ENCODE measurements at places on chromosomes 1 and 21. TPM values are rescaled to one million over a fixed set of nuclear protein-coding genes. Genes with fewer than 3 reads are reported as not detected.
A peak's percentile ranks its signal among the peaks of the same experiment; 100 is the strongest.

- peaks cover 10% of the 10 kb centered on the region for H3K27me3 ChIP-seq
- no peak for DNase-seq
- H3K4me1 ChIP-seq = peaks cover 2% of the 10 kb centered on the region
- H3K36me3 ChIP-seq = no peaks in the 10 kb centered on the region
- H3K27ac ChIP-seq = no peak within 1 kb of the TSS
- H3K4me3 ChIP-seq = no peak within 1 kb of the TSS
Observed at GRCh38 chr1:26158908-26159742, at the start of gene FAM110D. FAM110D (plus strand) TSS chr1:26159079; CDS start chr1:26161292, 2,213 bp downstream.

- no peaks in the 10 kb centered on the region for H3K36me3 ChIP-seq
- no peak overlapping the region for H3K27ac ChIP-seq
- no peak overlapping the region for H3K4me3 ChIP-seq
Observed at GRCh38 chr1:173042806-173043205, 7.9 kb downstream of the TNFSF18 start.

GRCh38 chr1:84271441-84272151, 29.9 kb upstream of the SAMD13 start:
- peaks cover 5% of the 10 kb centered on the region for H3K4me1 ChIP-seq
- peak; percentile 61 for DNase-seq
- H3K27me3 ChIP-seq = no peaks in the 10 kb centered on the region
- H3K27ac ChIP-seq = no peak overlapping the region
- H3K36me3 ChIP-seq = no peaks in the 10 kb centered on the region

- H3K36me3 ChIP-seq = no peaks in the 10 kb centered on the region
- no peaks in the 10 kb centered on the region for H3K27me3 ChIP-seq
- H3K27ac ChIP-seq = no peak overlapping the region
Observed at GRCh38 chr21:43284238-43284637, 115.4 kb downstream of the CRYAA start.

- H3K36me3 ChIP-seq = no peaks in the 10 kb centered on the region
- no peak overlapping the region for H3K4me3 ChIP-seq
- no peaks in the 10 kb centered on the region for H3K27me3 ChIP-seq
- DNase-seq = peak; percentile 67
Observed at GRCh38 chr1:12572522-12572921, 45.5 kb downstream of the DHRS3 start.

- H3K27ac ChIP-seq = no peak overlapping the region
- peaks cover 5% of the 10 kb centered on the region for H3K4me1 ChIP-seq
- peak; percentile 36 for DNase-seq
- peaks cover 5% of the 10 kb centered on the region for H3K36me3 ChIP-seq
Observed at GRCh38 chr1:32334864-32335534, 1.0 kb downstream of the MARCKSL1 start.

DNA sequence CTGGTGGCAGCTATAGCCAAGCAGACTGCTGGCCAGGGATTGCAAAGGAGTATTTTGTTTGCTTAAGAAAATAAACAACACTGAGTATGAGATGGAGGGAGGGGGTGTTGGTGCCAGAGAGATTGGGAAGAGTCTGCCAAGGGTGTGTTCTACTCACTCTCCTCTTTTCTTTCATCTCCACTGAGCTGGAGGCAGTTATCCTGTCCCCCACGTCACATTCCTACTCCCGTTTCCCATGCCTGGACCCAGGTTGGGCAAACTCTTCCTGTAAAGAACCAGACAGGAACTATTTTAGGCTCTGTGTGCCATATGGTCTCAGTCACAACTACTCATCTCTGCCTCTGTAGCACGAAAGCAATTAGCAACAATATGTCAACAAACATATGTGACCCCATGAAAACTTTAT, 1.4 kb upstream of the IL24 start:
- peak overlapping the region; percentile 83 for H3K27ac ChIP-seq
- H3K4me3 ChIP-seq = no peak overlapping the region
- peak; percentile 85 for DNase-seq
- H3K36me3 ChIP-seq = no peaks in the 10 kb centered on the region

DNA sequence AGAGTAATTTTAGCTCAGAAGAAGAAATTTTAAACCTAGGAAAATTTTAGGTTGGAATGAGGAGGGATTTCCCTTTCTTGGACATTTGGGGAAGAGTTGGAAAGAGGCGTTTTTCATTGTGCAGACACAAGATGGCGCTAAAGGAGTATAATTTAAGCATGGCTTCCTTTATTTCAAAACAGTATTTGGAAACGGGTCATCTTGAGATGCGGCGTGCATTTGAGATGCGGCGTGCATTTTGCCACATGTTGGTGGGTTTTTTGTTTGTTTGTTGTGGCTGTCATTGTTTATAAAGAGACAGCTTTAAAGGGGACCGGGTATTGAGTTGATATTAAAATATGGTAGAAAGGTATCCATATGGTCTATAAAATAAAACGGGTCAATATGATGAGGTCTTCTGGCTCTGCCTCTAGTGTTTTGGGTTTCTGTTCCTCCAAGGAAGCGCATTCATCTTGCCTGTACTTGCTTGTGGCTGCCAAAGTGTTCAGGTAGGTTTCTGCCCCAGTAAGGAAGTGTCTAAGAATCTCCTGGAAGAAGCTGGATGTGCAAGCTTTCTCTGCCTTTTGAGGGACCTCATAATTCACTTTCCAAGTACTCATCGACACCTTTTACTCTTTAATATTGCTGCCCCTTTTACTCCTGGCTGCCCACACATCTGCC, 210.3 kb downstream of the SLC35F3 start:
- H3K27ac ChIP-seq = no peak overlapping the region
- peak; percentile 50 for DNase-seq
- no peaks in the 10 kb centered on the region for H3K27me3 ChIP-seq
- no peaks in the 10 kb centered on the region for H3K36me3 ChIP-seq
- H3K4me1 ChIP-seq = no peaks in the 10 kb centered on the region

GRCh38 chr1:190578526-190578925, 100.9 kb upstream of the BRINP3 start:
- no peaks in the 10 kb centered on the region for H3K27me3 ChIP-seq
- no peak for DNase-seq
- H3K36me3 ChIP-seq = no peaks in the 10 kb centered on the region
- no peak overlapping the region for H3K4me3 ChIP-seq

GRCh38 chr21:26052057-26052456, 118.5 kb downstream of the APP start:
- H3K4me3 ChIP-seq = no peak overlapping the region
- peaks cover 2% of the 10 kb centered on the region for H3K36me3 ChIP-seq
- DNase-seq = no peak
- H3K27ac ChIP-seq = no peak overlapping the region
- no peaks in the 10 kb centered on the region for H3K27me3 ChIP-seq

- DNase-seq = no peak
- no peaks in the 10 kb centered on the region for H3K27me3 ChIP-seq
- no peaks in the 10 kb centered on the region for H3K36me3 ChIP-seq
- no peak overlapping the region for H3K27ac ChIP-seq
- H3K4me1 ChIP-seq = no peaks in the 10 kb centered on the region
- H3K4me3 ChIP-seq = no peak overlapping the region
Observed at GRCh38 chr1:43878854-43879253, 54.7 kb upstream of the ARTN start.

DNA sequence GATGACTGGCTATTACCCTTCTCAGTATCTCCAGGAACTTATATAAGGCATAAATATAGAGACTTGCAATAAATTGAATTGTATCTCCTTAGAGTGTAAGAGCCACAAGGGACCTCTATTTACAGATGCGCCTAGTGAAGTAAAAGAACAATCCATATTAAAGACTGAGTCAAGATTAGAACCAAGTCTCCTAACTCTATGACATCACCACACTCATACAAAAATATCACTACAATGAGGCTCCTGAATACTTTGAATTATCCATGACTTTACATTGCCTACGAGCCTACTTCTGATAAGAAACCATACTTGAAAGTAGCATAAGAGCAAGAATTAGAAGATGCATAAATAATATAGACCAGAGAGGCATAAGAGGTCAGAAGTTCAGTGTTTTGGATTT, 18.8 kb downstream of the DPYD start:
- no peak overlapping the region for H3K4me3 ChIP-seq
- H3K27ac ChIP-seq = no peak overlapping the region
- no peaks in the 10 kb centered on the region for H3K27me3 ChIP-seq

DNA sequence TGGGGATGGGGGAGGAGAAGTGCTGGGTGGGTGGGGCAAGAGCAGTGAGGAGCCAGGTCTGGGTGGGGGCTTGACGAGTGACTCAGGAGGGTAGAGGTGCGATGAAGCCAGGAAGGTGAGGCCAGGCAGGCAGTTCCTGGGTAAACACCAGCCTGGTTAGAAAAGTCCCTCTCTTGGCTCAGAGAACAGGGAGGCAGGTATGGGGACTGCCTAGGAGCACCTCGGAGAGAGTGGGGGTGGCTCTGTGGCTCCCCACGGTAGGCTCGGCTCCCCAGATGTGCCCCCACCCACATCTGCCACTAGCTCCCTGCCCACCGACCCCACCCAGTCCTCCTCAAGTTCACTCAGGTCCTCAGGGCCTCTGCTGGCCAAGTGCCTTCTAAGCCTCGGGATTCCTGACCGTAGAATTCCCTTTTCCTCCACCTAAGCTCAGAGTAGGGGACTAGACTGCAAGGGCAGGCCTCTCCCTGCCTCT, 1.2 kb downstream of the HSPG2 start:
- peak overlapping the region; percentile 88 for H3K27ac ChIP-seq
- peaks cover 2% of the 10 kb centered on the region for H3K36me3 ChIP-seq
- peak overlapping the region; percentile 94 for H3K4me3 ChIP-seq

DNA sequence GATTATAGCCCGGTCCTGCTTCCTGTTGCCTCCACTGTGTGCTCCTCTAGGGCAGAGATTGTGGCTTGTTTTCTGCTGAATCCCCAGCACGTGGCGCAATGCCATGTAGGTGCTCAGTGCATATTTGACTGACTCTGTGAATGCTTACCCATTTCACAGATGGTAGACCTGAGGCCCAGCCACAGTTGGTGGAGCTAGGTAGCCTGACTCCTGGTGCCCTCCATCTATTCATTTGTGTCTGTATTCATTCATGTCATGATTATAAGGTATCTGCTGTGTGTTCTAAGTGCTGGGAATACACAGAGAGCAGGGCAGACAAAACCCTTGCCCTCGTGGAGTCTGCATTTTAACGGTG, 22.5 kb downstream of the TNFRSF1B start:
- H3K36me3 ChIP-seq = peaks cover 7% of the 10 kb centered on the region
- no peak overlapping the region for H3K27ac ChIP-seq
- DNase-seq = no peak

GRCh38 chr1:180270530-180271271, 40.6 kb downstream of the LHX4 start:
- peaks cover 6% of the 10 kb centered on the region for H3K4me1 ChIP-seq
- H3K27ac ChIP-seq = no peak overlapping the region
- H3K27me3 ChIP-seq = no peaks in the 10 kb centered on the region

DNA sequence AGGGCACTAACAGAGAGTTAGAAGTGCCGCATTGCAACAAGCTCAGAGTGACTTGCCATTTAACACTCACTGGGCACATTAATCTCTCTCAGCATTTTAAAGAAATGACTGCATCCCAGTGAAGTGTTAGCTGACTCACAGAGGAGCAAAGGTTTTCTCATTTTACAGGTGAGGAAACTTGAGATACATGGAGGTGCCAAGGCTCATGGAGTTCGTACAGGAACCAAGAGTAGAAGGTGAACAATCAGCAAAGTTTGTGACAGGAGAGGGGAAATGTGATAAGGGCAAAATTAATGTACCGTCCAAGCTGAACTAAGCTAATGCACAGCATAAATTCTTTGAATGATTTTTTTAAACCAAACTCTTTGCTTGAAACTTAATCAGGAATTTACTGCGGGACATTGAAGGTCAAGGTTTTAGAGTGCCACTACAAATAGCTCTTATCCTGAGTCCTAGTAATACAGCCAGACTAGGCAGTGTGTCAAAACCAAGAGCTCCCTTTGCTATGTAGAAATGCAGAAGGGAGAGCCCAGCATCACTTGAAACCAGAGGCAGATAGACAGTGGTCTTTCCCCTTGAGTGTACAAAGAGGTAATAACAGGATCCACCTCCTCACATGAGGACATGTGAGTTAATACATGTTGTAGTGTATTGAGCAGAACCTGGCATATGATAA, 22.4 kb upstream of the NTPCR start:
- H3K27me3 ChIP-seq = no peaks in the 10 kb centered on the region
- H3K36me3 ChIP-seq = no peaks in the 10 kb centered on the region
- no peak overlapping the region for H3K4me3 ChIP-seq

DNA sequence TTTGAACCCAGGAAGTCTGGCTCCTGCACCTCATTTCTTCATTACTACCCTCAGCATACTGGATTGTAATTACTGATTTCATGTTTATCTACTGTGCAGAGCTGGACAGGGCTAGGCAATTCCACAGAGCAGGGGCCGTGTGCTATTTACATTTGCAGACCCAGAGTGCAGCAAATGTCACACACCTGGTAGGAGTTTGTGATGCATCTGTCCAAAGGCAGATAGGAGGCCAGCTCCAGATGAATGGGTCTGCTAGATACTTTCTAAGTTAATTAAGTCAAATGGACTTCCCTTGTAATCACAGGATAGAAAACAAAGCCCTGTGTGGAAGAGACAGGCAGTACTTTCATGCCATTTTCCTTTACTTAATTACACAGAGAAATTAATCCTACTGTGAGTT, 46.2 kb downstream of the PGBD5 start:
- no peak for DNase-seq
- H3K27ac ChIP-seq = no peak overlapping the region
- H3K4me3 ChIP-seq = no peak overlapping the region
- H3K4me1 ChIP-seq = no peaks in the 10 kb centered on the region
- no peaks in the 10 kb centered on the region for H3K36me3 ChIP-seq

Gene MCOLN3
- polyA plus RNA-seq = 1.7 TPM

Gene FCER1A
- polyA plus RNA-seq = not detected

Gene SYPL2
- polyA plus RNA-seq = 1.9 TPM

Gene WNT2B
- 1.3 TPM for polyA plus RNA-seq

Gene CDK18
- polyA plus RNA-seq = 2.1 TPM

Gene NPPA
- polyA plus RNA-seq = not detected

Gene HTR1D
- polyA plus RNA-seq = not detected

Gene SPRR4
- polyA plus RNA-seq = not detected

Gene SLC37A1
- 0.42 TPM for polyA plus RNA-seq

Gene C4BPB
- not detected for polyA plus RNA-seq

Gene PRR9
- polyA plus RNA-seq = not detected

Gene PLA2G4A
- 5.8 TPM for polyA plus RNA-seq

Data from fibroblast of lung (primary cell).